Hepatic stellate cell (primary cell): ENCODE measurements at places on chromosomes 3 and 15.

DNA sequence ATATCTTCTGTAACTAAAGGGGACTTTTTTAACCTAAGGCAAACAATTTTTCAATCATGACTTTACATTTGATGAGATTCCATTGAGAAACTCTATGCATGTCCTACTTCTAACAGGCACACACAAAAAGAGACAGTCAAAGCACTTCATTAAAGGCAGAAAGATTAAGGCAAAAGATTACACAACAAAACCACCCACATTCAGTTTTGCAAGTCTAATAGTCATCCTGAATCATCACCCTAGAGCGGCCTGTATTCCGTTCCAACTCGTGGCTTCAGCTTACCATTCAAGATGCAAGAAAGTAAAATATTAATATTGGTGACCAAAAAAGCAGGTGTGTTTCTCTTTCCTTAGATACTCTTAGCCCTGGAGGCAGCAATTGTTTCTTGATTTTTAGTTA, 205.9 kb downstream of the P3H2 start:
- DNase-seq, result peak; percentile 26

- DNase-seq, result no peak
Observed at GRCh38 chr3:9701006-9701405, 2.6 kb upstream of the CPNE9 start.

DNA sequence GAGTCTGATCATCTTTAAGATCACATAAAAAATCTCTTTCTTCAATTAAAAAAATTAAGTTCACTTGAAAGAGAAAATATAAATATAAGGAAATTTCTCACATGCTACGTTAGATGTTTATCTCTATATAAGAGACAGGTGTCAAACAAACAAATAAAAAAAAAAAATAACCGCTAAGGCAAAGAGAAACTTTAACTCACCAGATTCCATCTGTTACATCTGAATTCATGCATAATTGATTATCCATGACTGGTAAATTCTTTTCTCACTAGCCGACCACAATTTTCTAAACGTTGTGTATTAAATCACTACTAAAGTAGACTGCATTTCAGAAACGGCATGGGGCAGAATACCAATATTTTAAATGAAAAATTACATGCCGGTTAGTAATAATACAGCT, 9.6 kb upstream of the SATB1 start:
- DNase-seq, result no peak

DNA sequence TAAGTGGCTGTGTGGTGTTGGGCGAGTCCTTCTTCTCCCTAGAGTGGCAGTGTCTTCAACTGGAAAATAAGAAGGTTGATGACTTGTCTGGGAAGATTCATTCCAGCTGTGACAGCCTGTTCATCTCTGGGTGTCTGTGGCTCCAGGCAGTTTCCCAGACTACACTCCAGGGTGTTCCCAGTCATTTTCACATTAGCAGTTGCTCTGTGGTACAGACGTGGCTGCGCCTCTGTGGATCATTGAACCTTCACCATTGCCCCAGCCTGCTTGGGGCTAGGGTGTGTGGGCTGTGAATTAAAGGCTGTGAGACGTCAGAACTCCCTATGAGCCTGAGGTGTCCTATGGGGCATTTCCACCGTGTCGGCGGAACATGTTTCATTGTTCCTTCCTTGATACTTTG, 239.6 kb upstream of the NR2E3 start:
- DNase-seq, result no peak

- no peak for DNase-seq
Observed at GRCh38 chr15:41804361-41804760, 23.5 kb upstream of the JMJD7 start.

- peak; percentile 44 for DNase-seq
Observed at GRCh38 chr15:62307551-62307950, 142.5 kb upstream of the C2CD4B start.

GRCh38 chr3:38411591-38411990, 42.1 kb upstream of the ACVR2B start:
- no peak for DNase-seq

DNA sequence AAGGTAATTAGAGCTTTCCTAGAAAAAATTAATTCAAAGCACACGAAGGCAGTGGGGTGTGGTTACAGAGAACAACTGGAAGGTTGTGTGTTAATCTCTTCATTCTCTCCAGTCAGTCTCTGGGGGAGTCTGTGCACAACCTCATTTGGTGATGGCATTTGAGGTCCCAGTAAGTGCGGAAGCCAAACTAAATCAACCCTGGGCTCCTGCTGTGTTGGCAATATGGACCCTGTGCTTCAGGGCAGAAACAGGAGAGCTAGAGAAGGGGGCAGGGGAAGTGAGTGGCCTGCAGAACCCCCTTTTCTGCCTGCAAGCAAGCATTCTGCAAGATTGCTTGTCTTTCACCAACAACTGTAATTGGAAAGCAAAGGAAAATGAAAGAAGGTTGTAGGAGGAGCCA, 195.9 kb upstream of the ST8SIA2 start:
- DNase-seq, result no peak
